ENCODE measurements at places on chromosomes 4 and X.

- DNase-seq = no peak
Observed at GRCh38 chr4:138632856-138633579, 382.6 kb upstream of the NOCT start.

DNA sequence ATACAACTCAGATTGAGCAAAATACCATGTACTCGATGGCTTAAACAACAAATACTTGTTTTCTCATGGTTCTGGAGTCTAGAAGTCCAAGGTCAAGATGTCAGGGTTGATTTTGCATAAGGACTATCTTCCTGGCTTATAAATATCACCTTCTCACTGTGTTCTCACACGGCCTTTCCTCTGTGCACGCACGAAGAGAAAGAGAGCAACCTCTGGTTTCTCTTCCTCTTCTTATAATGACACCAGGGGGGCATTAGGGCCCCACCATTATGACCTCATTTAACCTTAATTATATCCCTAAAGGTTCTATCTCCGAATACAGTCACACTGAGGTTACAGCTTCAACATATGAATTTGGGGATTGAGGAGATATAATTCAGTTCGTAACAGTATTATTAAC is 504.0 kb downstream of the MAGEE1 start:
- DNase-seq = no peak

DNA sequence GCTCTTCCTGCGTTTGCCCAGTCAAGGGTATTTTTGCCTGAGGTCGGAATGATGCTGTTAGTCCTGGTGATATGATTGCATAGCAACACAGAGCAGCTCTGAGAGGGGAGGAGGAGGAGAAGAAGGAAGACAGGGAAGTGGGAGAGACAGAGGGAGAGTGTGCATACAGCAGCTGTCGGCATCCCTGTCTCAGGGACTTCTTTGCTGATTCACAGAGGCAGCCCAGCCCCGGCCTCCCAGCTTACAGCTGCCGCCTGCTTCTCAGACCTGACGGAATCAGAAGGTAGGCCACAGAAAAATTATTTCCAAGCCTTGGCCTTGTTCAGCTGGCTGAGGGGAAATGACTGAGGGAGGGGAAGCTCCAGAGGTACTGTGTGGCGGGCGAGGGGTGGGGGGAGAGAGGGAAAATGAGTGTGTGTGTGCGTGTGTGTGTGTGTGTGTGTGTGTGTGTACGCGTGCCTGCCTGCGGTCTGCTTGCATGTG is 319 bp downstream of the DRP2 start:
- no peak for DNase-seq

- no peak for DNase-seq
Observed at GRCh38 chr4:25905371-25905770, 8.6 kb upstream of the SMIM20 start.

- no peak for DNase-seq
Observed at GRCh38 chr4:46441136-46441859, 51.4 kb upstream of the GABRA2 start.

- no peak for DNase-seq
Observed at GRCh38 chr4:24013668-24014422, 124.0 kb upstream of the PPARGC1A start.

GRCh38 chr4:30535255-30535654 is 184.9 kb upstream of the PCDH7 start:
- DNase-seq = no peak

- no peak for DNase-seq
Observed at GRCh38 chrX:53717205-53717604, 30.7 kb upstream of the HUWE1 start.

- no peak for DNase-seq
Observed at GRCh38 chr4:48203819-48204218, 65.8 kb downstream of the TEC start.

- DNase-seq = peak; percentile 55
Observed at GRCh38 chr4:147799986-147800555, 68.2 kb downstream of the ARHGAP10 start.

DNA sequence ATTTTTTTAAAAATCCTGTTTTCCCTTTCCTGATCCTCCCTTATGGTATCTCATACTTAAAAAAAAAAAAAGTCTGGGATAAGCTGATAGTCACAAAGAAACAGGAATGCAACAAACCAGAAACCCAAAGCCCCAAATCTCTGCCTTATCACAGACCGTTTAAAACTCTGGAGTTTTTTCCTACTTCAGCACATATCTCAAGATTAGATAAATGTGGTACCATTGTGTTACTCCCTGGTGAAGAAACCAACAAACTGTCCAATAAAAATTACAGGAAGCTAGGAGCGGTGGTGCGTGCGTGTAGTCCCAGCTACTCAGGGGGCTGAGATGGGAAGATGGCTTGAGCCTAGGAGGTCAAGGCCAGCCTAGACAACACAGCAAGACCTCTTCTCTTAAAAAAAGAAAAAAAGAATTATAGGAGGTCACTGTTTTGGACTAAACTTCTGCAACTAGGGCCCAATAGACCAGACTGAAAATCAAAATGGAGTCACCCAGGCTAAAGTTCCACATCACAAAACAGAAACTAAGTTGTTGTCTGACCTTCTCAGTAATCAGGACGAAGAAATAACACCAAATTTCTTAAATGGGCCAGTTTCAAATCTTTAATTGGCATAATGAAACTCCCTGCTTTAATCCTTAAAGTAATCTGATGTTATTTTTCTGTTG is 51.9 kb downstream of the RBM47 start:
- DNase-seq = no peak

- DNase-seq = no peak
Observed at GRCh38 chrX:129690435-129690834, 35.7 kb upstream of the APLN start.

GRCh38 chr4:122458625-122459024 is 2.1 kb upstream of the IL2 start:
- peak; percentile 3 for DNase-seq

- DNase-seq = peak; percentile 4
Observed at GRCh38 chrX:93673869-93674271, at the start of gene FAM133A. FAM133A (plus strand) TSS chrX:93674206; CDS start chrX:93709420, 35,214 bp downstream.

- no peak for DNase-seq
Observed at GRCh38 chrX:120453985-120454384, 15.1 kb downstream of the LAMP2 start.

GRCh38 chr4:181687116-181687515 is 556.1 kb upstream of the TENM3 start:
- no peak for DNase-seq

- peak; percentile 41 for DNase-seq
Observed at GRCh38 chr4:77821775-77822174, 2.6 kb upstream of the CNOT6L start.

- DNase-seq = no peak
Observed at GRCh38 chrX:67726018-67726417, 182.2 kb downstream of the AR start.

DNA sequence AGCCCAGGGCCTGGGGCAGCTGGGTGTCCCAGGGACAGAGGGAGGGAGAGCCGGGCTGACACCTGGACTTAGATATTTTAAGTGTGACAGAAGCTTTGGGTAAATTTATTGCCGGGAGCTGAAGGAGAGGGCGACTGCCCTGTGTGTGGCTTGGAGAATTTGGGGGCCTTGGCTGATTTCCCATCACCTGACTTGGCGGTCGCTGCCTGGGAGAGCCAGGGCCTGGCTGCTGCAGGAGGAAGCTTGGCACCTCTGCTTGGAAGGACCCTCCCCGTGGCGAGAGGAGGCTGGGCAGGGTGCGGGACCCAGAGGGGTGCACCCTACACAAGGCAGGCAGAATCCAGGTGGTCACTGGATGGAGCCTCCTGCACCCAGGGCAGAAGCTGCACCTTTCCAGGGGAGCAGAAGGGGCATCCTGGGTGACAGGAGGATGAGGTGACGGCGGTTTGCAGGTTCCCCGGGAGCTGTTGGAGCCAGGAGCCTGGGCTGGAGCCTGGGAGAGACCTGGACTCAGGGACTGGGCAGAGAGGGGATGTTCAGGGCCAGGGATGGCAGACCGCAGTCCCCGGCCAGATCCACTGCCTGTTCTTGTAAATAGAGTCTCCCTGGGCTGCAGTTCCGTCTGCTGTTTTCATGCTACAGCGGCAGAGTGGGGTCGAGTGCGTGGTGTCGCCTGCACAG is 72.0 kb downstream of the RGS12 start:
- DNase-seq = no peak

DNA sequence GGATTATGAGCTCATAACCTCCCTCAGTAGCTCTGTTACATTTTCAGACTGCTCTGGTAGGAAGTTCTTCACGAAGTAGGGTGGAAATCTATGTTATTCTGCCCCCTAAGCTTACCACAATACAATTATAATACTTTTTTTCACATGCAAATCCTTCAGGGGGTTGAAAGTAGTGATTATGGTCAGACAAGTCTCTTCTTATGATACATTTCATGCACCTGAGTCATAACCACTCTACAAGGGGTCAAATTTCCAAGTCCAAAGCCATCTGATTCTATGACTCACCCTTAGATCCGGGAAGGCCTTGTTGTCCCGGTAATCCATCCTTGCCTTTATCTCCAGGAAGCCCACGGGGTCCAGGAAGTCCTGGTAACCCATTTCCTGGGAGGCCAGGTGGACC is 95.2 kb downstream of the ATG4A start:
- no peak for DNase-seq

DNA sequence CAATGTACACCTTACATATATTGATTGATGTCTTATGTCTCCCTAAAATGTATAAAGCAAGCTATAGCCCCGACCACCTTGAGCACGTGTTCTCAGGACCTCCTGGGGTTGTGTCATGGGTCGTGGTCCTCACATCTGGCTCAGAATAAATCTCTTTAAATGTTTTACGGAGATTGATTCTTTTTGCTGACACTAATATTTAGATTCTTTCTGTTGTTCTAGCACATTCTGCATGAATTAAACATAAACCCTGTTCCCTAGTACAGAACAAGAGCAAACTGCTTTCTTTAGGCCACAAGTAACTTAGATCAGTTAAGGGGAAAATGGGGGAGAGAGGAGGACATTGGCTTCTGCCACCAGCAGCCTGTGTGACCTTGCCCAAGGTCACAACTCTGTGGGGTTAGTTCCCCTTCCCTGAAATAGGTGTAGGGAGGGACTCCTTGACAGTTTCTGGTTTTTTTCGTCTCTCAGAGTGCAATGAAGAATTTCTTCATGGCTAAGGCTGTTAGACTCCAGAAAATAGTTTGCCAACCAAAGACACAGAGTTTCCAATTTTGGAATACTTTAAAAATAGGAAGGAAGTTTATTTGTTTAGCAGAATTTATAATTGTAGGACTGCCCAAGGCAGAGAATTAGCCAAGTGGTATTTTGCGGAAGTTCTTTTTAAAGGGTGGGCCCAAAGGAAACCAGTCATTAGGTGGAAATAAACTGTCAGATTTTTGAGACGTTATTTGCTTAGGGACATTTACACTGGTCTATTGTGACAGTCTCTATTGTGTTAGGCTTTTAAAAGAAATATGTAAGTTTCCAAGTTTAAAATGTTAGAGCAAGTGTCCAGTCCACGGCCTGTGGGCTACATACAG is 29.4 kb downstream of the PTTG2 start:
- DNase-seq = no peak

GRCh38 chr4:176789955-176790354 is 2.8 kb downstream of the VEGFC start:
- no peak for DNase-seq

GRCh38 chrX:10474510-10474909 is 145.9 kb downstream of the MID1 start:
- DNase-seq = no peak

- no peak for DNase-seq
Observed at GRCh38 chrX:129230850-129231512, 292.3 kb downstream of the SMARCA1 start.

GRCh38 chr4:33850371-33850902 is 2393.9 kb downstream of the ARAP2 start:
- DNase-seq = no peak

DNA sequence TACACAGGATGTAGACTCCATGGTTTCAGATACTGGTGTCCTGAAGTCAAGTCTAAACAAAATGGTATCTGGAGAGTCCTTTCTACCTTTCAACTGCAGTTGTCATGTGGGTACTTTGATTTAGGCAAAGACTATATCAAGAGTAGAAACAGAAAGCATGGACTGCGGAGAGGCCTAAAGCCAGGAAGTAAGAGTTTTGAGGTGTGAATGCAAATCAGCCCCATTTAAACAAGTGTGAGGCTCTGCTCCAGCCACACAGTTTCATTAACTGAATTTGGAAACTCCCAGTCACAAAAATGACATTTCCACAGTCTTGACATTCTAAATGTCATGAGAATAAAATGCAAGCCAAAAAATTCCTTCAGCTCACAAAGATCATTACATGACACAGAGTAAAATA is 87.2 kb upstream of the MCF2 start:
- no peak for DNase-seq

GRCh38 chr4:55635282-55635681 is 816 bp downstream of the NMU start:
- DNase-seq = no peak

- DNase-seq = no peak
Observed at GRCh38 chr4:31692399-31692940, 972.3 kb downstream of the PCDH7 start.

- no peak for DNase-seq
Observed at GRCh38 chr4:47012676-47013075, 18.7 kb upstream of the GABRB1 start.

- DNase-seq = no peak
Observed at GRCh38 chrX:9293051-9293496, 171.8 kb upstream of the TBL1X start.

- DNase-seq = peak; percentile 1
Observed at GRCh38 chrX:139766545-139766983, 58.6 kb upstream of the MCF2 start.

DNA sequence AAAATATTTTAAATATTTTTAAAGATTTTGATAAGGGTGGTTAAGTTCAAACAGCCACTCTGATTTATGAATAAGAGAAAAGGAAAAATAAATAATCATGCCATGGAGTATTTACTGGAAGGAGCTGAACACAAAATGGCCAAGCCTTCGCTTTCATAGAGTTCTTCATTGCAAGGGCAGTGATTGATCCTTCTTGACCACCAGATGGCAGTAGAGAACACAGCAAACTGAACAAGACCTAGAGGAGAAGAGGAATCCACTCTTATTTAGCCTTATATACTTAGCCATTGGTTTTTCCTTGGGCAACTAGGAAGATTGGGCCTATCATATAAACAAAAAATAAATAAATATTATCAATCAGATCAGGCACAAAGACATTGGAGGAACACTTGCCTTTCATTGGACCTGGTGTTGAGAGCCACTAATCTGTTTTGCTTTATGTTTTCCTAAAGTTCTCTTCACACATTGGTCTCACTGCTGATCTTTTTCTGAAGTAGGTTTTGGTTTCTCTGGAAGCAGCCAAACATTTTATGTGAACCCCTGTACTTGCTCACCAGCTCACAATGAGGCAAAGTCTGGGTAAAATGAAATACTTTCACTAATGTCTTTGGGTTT is 58.1 kb upstream of the PARM1 start:
- no peak for DNase-seq

- no peak for DNase-seq
Observed at GRCh38 chr4:177070533-177071058, 239.1 kb upstream of the NEIL3 start.
